SK-N-MC (cell line): ENCODE measurements at places on chromosomes 16 and 17.
A peak's percentile ranks its signal among the peaks of the same experiment; 100 is the strongest.

DNA sequence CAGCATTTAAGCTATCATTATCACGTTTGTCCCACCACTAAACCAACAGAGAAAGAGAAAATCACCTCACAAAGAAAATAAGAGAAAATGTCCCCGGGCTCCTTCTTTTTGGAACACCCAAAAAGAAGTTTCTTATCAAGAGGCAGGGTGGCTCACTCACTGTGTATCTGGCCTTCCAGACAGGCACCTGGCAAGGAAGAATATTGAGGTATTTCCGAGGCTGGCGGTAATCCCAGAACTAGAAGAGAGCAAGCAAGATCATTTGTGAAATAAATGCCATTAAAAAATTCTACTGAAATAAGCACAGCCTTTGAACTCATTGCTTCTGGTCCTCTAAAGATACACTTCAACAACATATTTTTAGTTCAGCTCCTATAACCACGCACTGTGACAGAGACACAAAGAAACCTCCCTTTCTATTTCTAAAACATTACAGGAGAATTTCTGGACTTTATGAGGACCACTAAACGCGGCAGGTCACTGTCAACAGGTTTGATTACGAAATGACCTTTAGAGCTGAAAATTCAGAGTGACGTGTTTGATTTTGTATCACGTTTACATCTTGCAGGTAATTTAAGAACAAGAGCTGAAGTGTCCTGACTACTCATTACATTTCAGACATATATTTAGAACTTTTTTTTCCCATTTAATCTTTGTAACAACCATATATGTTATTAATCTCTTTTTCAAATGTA is 61.0 kb downstream of the WDR59 start:
- DNase-seq, result no peak

GRCh38 chr16:9706217-9706836 is 475.9 kb downstream of the GRIN2A start:
- DNase-seq, result no peak

GRCh38 chr16:11435576-11435975 is 90.3 kb downstream of the RMI2 start:
- DNase-seq, result no peak

- DNase-seq, result no peak
These were observed 23.2 kb downstream of the COIL start for GRCh38 chr17:56937687-56938086.

- DNase-seq, result no peak
These were observed 20.0 kb upstream of the ITGA2B start for GRCh38 chr17:44409309-44410028.

- DNase-seq, result no peak
These were observed 185.7 kb upstream of the IRX5 start for GRCh38 chr16:54744998-54745397.

DNA sequence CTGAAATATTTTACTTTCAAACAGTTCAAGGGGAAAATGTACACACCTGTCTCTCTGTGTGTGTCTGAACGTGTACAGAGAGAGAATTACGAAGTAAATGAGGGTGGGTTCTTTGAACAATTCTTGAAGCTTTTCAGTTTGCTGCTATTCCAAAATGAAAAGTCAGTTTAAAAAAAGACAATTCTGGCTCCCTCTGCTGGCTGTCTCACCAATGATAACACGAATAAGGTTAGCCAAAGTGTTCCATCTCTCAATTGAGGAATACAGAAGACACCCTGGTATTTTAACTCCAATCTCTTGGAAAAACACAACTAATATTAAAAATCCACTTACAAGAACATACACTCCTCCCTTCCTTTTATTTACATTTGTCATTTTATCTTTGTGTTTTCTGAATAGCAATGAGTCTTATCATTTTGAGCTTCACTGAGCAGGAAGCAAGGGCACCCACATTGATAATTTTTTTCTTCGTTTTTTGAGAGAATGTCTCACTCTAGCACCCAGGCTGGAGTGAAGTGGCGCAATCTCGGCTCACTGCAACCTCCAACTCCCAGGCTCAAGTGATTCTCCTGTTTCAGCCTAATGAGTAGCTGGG is 20.5 kb downstream of the EFTUD2 start:
- DNase-seq, result no peak

DNA sequence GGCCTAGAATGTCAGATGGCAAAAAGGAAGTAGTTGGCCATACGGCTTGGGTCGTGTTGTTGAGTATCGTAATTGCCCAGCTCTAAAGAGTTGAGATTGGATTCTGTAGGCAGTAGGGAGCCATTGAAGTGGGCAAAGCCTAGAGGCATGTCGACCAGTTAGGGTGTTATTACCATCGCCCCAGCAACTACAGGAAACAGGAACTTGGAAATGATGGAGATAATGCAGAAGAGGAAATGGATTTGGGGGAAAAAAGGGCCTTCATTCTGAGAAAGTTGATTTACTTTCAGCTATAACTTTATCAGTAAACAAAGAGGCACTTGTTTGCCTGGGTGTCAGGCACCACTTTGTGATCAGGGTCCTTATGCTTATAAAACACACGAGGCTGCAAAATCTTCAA is 52.6 kb downstream of the COX10 start:
- DNase-seq, result no peak

DNA sequence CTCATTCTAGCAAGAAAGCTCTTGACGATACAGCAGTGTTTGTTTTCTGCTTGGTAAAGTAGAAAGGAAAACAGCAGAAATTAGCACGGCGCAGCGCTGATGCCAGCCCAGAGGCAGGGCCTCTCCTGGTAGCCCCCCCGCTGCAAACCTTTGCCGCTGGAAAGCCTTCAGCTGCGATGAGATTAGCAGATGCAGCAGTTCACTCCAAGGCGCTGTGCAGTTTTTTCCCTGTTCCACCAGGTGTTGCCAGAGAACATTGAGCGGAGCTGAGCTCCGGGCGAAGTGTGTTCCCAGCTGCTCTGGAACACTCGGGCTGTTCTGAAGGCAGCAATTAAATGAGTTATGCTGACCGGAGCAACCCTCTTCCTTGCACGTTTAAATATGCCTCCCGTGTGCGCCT is 72.5 kb downstream of the RBFOX1 start:
- DNase-seq, result no peak

DNA sequence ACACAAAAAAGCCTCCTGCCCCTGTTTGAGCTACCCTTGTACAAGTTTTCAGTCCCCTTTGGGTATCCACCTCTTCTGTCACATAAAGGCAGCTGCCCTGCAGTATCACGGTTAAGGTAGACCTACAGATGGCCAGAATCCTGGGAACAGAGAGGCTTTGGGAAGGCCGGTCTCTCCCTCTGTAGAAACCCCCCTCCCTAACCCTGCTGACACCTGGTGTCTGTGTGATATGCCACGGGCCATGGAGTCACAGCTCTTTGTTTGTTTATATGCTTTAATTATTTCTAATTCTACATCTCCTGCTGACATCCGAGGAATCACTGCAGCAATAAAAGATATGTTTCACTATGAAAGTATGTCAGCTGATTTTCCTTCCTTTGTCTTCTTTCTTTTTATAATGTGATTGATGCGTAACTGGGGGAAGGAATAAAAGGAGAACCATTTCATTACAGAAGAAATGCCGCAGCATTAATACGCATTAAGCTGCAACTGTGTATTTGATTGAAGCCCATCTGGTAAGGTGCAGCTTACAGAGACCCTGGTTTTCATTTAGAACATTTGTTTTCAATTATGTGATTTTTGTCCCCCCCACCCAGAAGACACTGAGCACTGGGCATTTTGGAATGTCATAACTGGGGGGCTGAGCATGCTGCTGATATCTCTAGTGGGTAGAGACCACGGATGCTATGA is 142.1 kb downstream of the SLC39A11 start:
- DNase-seq, result no peak

DNA sequence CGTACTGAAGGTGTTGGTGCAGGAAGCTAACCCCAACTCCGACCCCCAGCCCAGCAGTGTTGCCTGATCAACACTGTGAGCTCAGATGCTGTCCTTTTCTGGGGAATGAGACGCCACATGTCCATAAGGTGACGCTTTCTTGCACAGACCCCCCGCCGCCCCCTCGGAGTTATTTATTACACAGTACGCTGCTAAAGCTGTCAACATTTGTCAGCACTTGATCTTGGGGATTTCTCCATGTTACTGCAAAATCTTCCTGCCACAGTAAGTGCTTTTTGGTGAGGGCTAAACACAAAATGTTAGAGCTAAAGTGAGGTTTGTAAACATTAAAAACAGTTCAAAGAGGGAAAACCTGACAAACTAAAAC is 15.9 kb downstream of the CMTM3 start:
- DNase-seq, result no peak

- no peak for DNase-seq
These were observed 4.1 kb downstream of the KRABD2 start for GRCh38 chr17:8372422-8372821.

DNA sequence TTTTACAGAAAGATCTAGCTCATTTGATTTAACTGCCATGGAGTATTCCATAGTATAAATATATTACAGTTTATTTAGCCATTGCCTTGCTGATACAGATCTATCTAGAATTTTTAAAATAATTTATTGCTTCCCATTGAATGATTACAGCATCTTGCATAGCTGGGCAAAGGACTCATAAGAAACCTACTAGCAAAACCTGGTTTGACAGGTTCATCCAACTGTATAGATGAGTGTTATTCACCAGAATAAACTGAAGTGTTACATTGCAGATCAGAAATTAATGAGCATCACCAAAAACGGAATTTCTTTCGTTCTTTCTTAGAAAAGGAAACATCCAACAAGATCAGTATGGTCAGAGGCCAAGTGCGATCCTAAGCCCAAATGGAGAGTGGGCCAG is 202.2 kb upstream of the CACNG5 start:
- DNase-seq, result no peak

DNA sequence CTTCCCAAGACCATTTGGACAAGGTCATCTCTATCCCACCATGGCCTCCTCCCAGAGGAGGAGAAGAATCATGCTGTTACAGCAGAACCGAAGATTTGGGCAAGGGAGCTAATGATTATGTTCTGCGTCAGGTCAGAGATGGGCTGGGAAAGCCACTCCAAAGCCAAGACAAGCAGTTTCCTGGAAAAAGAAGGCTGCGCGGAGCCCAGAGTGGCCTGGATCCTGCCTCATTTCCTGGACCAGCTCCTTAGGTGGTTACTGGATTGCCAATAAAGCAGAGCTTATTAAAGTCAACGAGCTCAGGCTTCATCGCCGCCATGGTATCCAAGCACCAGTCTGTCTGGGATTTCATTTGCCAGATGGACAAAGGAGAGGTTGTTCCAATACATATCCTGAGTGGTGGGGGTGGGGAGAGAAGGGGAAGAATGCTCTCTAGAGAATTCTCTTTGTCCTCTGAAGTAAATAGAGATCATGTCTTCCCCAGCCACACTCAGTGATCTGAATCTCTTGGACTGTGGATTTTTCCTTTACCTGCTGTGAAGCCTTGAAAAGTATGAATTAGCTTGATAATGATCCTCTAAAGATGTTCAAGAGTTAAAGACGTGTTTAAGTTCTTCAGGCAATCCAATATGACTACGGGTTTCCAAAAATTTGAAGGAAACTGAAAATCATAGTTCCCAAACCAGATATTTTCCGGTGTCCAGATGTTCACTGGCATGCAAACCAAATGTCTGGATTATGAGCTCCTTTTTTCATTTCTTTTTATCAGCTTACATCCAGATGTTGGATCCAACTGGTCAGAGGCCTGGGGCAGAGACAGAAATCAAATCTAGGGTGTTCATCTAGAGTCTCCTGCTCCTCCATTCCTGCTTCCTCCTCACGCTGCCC is 17.7 kb downstream of the PRAC1 start:
- no peak for DNase-seq

GRCh38 chr17:55865072-55865762 is 114.4 kb downstream of the PCTP start:
- DNase-seq, result no peak

DNA sequence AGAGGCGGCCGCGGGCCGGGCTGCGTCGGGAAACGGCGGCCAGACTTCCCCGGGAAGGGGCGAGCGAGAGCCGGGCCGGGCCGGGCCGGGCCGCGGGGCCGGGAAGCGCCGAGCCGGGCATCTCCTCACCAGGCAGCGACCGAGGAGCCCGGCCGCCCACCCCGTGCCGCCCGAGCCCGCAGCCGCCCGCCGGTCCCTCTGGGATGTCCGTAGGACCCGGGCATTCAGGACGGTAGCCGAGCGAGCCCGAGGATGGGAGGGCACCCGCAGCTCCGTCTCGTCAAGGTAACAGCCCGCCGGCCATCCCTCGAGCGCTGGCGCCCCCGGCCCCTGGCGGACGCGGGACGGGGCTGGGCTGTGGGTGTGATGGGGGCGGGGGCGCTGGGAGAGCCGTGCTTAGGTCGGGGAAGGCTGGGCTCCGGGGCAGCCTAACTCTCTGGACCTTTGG is at the start of gene CRHR1:
Gene CRHR1 (plus strand): TSS at position 28 of the 448 bp plus-strand sequence. CDS start 225 bp downstream, at position 253.
- DNase-seq, result no peak

DNA sequence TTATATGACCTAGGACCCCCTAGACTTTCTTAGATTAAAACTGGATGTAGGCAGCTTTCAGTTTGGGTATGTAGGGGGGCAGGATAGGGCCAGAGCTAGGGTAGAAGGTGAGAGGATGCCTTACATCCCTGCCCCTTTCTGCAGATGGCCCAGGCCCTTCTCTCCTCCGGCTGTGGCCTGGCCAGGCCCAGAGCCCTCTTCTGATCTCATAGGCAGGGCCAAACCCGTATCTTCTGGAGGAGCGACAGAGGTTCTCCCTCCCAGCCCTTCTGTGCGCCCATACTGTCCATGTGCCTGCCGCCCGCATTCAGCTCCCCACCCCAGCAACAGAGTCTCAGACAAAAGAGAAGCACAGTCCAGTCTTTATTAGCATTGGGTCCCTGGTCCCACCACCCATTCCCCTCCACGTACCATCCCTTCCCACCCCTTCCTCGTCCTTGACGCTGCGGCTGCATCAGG is 2.0 kb upstream of the TSPOAP1 start:
- DNase-seq, result no peak

- no peak for DNase-seq
These were observed 54.3 kb downstream of the KPNA2 start for GRCh38 chr17:68089881-68090280.

- peak; percentile 95 for DNase-seq
These were observed at the start of gene RFFL for GRCh38 chr17:35063514-35064223. RFFL (minus strand) TSS chr17:35063707; CDS start chr17:35026553, 37,154 bp downstream.

GRCh38 chr17:47949946-47950345 is 7.7 kb downstream of the PRR15L start:
- no peak for DNase-seq

GRCh38 chr17:66343531-66344078 is 41.2 kb downstream of the PRKCA start:
- DNase-seq, result no peak
